ENCODE measurements at places on chromosomes 2 and 18.

GRCh38 chr2:239464166-239465016 lies 63.6 kb upstream of the HDAC4 start:
- DNase-seq: no peak

DNA sequence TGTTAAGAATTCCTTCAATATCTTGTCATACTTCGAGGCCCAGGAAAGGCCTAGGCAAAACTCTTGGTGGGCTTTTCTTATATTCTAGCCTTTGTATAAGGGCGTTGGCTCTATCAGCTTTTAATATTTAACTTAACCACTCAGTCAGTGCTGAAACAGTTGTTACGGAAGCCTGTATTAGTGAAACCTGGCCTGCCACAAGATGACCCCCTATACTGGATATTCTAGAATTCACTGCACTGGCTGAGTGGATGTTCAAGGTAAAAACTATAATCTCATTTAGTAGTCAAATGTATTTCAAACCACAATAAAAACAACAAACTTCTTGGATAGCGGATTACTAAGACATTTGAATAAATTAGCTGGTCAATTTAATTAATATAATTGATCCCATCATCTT lies 91.7 kb upstream of the HNMT start:
- no peak for DNase-seq

DNA sequence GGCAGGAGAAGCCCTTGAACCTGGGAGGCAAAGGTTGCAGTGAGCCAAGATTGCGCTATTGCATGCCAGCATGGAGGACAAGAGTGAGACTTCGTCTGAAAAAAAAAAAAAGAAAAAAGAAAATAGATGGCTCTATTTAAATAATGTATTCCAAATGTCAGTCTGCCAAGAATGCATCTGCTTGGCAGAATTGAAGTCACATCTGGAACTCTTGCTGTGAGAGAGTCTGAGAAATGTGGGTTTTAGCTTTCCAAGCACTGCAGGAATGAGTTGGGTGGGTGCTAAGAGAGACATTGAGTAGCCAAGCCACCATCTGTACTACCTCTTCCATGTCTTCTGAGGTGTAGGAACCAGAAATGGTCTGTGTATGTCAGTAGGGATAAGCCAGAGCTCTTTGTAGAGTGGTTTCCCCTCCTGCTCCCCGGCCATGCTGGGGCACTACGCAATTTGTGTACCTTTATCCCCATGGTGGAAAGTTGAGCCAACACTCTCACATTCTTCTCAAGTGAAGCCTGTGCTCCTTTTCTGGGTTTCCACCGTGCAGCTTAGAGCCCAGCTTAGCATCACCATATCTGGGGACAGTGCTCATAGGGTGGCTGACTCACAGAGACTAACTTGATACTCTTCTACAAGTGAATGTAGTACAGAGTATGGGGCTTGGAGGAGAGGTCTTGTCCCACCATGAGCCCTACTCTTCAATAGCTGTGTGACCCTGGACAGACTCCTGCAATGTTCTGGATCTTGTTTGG lies 25.3 kb downstream of the IL1F10 start:
- no peak for DNase-seq

DNA sequence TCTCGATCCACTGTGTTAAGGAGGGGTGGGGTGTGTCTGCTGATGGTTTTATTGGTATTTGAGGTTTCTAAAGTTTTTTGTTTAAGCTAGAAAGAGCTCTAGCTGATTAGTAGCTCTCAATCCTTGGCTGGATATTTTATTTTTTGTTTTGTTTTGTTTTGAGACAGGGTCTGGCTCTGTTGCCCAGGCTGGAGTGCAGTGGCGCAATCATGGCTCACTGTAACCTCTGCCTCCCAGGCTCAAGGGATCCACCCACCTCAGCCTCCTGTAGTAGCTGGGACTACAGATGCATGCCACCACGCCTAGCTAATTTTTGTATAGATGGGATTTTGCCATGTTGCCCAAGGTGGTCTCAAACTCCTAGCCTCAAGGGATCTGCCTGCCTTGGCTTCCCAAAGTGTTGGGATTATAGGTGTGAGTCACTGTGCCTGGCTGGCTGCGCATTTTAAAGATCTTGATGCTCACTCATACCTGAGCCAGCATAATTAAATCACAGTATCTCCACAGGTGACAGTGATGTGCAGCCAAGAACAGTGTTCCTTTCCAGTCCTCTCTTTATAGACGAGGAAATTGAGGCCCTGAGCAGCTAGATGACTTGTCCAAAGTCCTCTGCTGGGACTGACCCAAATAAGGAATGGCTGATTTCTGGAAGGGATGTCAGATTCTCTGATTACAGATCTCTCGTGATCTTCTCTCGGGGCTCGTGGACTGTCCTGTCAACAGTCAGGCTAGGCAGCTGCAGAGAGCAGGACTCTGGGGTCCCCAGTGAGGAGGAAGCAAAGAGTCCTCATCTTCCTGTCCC lies 44.5 kb downstream of the SPTBN1 start:
- no peak for DNase-seq

GRCh38 chr18:5444847-5445246 lies 99.0 kb downstream of the EPB41L3 start:
- no peak for DNase-seq

DNA sequence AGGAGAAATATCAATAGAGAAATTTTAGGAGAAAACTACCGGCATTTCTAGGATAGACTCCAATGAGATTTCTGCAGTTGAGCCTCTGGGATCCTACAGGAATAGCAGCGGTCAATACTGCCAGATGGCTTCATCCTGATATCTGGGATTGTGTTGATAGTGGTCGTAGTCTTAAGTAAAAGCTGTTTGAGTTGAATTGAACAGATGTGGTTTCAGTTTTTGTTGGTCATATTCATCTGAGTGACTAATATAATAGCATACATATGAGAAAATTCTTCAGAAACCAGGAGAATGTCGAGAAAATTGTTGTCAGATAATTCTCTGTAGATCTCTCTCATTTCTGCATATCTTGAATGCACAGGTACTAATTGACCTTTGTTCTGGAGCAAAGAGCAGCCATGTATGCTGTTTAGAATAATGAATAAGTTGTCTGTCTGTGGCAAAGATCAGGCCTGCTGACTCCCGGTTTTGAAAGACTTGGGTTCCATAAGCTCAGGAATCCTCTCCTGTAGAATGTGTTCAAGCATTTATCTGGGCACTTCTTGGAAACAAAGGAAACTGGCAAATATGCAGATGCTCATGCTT lies 288.1 kb downstream of the TMX3 start:
- no peak for DNase-seq

- no peak for DNase-seq
Measured at GRCh38 chr2:64795024-64795592, 141.4 kb upstream of the SERTAD2 start.

DNA sequence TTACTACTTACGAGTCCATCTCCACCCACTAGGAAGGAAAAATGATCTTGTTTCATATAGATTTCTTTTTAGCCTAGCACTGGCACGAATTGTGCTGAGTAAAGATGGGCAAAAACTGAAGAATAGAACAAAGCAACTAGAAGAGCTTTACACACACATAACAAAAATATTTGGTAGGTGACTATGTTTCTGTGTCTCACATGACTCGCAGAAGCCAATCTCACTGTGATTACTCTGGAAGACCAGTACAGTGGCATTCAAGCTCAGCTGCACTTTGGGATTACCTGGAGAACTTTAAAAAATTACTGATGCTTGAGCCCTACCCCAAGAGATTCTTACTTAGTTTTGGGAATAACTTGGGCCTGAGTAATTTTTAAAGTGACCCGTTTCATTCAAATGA lies 378.7 kb downstream of the METTL4 start:
- DNase-seq: no peak

GRCh38 chr2:111041398-111042202 lies 79.1 kb upstream of the BCL2L11 start:
- no peak for DNase-seq

GRCh38 chr2:79993144-79993543 lies 311.4 kb downstream of the LRRTM1 start:
- no peak for DNase-seq

GRCh38 chr2:51387235-51387634 lies 355.3 kb upstream of the NRXN1 start:
- no peak for DNase-seq

DNA sequence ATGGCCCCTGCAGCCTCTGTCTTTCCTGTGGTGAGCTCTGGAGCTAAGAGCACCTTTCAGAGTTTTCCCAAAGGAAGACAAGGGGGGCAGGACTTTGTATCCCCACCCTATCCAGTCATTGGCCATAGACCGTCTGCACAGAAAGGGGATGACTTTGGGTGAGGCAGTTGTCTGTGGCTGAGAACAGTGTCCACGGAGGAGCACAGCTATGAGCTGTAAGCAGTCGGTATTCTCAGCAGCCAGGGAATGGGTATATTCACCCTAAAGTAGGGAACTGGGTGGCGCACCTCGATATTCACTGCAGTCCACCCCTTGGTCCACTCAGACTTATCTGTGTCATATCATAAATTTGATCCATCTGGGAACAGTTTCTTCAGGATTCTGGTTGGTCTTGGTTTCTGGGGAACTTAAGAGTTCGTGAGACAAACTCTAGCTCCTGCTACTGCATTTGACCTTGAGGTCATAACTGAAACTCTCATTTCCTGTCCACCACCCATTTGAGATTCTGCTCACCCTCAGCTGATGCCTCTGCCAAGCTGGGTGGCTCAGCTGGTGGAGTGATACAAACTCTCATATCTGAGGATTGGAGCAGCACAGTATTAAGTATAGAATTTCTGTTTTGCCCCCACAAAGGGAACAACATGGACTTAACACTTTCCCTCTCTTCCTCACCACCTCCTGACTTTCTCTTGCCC lies 45.2 kb upstream of the SCG2 start:
- no peak for DNase-seq

DNA sequence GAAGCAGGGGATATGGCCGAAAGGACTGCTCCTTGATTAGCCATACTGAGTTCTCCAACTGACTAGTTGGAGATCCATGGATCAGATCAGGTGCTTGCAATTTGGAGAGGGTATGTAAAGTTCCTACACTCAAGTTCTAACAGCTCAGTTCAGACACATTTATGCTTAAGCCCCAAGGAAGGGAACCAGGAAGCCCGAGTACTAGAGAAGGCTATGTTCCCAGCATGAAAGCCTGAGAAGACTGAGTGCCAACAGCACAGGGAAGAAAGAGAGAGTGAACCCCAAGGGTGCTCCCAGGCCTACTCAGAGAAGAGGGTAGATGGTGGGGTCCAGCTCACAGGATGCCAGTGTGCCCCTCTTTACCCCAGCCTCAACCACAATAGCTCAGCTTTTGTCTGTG lies 16.1 kb upstream of the SPTBN1 start:
- no peak for DNase-seq

- DNase-seq: no peak
Measured at GRCh38 chr2:4445821-4446220, 742.4 kb downstream of the DCDC2C start.

DNA sequence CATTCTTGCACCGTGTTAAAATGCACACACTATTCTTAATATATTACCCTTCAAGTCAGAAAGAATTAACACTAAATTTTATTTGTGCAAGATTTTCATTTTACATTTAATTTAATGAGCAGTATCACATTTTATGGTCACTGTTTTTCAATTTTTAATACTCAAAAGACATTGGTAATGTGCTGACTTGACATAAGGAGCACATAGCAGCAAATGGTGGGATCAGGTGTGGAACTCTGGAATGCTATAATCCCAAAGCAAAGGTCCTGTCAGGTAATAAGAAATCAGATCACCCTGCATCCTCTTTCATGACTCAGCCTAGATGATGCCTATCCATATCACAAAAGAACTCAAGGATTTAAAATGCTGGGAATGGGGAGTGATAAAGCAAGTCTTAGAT lies 55.6 kb upstream of the SPAG16 start:
- DNase-seq: no peak

- DNase-seq: no peak
Measured at GRCh38 chr2:2896011-2896410, 481.6 kb downstream of the EIPR1 start.

DNA sequence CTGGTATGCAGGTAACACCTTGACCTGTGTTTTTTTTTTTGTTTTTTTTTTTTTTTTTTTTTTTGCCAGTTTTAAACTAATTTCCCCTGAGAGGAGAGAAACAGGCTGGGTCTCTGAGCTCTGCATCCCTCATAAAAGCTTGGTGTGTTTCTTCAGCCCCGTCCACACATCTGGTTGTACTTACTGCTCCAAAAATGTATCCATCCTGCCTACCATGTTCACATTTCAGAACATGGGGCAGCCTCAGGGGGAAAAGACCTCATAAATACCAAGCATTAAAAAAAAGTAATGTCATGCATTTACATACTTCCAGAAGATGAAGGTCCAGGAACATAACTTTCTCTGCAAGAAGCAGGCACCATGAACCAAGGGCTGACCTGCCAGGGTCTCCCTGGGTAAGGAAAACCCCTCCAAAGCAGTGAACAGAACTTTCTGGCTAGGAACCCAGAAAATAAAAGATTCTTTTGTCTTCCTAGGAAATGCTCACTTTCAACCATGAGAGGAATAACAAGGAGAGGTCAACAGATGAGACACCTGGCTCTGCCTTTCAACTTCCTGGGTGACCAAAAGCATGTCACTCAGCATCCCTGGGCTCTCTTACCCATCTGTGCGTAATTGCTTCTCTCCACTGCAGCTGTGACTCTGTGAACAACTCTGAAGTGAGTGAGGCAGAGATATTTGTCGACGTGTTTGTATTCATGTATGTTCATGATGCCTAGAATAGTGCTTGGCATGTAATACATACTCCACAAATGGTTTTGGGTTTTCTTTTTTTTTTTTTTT lies 118.6 kb downstream of the MCFD2 start:
- no peak for DNase-seq

- no peak for DNase-seq
Measured at GRCh38 chr2:50438259-50438658, 593.7 kb downstream of the NRXN1 start.

GRCh38 chr2:21820271-21820670 lies 696.5 kb downstream of the TDRD15 start:
- DNase-seq: no peak

DNA sequence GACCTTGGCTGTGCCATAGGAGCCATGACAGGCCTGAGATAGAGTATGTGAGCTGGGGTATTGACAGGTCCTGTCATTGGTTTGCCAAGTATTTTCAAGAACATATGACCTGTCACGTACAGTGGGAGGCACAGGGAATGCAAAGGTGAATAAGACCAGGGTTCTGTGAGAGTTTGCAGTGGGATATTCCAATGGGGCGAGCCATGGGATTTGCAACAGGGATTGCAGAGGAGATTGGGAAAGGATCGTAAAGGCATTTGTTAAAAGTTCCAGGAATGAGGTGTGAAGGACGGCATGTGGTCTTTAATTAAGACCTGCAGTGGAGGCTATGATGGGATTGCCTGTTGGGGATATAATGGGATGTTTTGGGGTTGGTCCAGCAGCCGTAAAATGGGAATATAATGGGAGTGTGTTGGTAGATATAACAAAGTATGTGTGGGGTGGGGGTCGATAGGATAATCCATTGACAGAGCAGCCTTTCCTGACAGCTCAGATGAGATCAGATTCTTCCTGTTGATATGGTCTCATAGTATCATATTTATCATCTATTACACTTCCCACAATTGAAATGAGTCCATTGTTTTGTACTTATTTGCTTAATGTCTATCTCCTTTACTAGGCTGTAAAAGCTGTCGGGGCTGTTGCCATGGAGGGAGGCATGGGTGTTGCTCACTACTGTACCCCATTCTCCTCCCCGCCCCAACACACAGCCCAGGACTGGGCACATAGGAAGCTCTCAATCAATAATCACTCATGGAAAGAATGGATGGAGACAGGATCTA lies 38.1 kb downstream of the PKDCC start:
- DNase-seq: no peak

- DNase-seq: no peak
Measured at GRCh38 chr18:53843113-53843760, 381.2 kb downstream of the MBD2 start.

- no peak for DNase-seq
Measured at GRCh38 chr18:10008006-10008647, 94.3 kb downstream of the VAPA start.

- peak; percentile 23 for DNase-seq
Measured at GRCh38 chr2:239302083-239302807, 98.6 kb downstream of the HDAC4 start.
